ENCODE measurements at places on chromosomes 2 and 18.

DNA sequence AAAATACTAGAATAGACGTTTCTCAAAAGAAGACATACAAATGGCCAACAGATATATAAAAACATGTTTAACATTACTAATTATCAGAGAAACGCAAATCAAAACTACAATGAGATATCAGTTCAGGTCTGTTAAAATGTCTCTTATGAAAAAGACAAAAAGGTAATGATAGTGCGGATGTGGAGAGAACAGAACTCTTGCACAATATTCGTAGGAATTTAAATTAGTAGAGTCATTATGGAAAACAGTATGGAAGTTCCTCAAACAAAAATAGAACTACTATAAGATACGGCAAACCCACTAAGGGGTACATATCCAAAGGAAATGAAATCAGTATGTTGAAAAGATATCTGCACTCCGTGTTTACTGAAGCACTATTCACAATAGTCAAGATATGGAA, 167.5 kb upstream of the CWC22 start:
- no peak for DNase-seq

DNA sequence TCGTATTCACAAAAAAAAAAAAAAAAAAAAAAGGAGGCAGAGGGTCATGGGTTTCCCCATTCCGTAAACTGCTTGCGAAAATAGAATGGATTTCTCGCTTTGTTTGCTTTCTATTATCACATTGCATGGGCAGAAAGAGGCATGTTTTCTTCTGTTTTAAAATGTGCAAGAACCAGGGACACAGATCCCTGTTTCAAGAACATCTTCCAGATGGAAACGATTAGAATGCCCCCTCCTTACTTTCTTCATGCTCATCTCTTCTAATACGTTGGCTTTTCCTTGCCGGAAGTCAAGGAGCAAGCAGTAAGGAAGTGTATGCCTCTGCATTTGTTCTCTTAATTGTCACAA, 51.0 kb upstream of the ZNF516 start:
- no peak for DNase-seq

GRCh38 chr2:136225950-136226835, 108.2 kb upstream of the CXCR4 start:
- no peak for DNase-seq

DNA sequence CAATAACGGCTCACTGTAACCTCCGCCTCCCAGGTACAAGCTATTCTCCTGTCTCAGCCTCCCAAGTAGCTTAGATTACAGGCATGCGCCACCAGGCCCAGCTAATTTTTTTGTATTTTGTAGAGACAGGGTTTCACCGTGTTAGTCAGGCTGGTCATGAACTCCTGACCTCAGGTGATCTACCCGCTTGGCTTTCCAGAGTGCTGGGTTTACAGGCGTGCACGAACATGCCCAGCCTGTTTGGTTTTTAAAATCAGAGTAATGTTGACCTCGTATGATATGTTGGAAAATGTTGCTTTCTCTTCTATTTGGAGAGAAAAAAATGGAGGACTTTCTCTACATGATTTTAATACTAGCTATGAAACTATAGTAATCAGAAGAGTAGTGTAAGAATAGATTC, 386.2 kb downstream of the PTH2R start:
- DNase-seq: no peak

DNA sequence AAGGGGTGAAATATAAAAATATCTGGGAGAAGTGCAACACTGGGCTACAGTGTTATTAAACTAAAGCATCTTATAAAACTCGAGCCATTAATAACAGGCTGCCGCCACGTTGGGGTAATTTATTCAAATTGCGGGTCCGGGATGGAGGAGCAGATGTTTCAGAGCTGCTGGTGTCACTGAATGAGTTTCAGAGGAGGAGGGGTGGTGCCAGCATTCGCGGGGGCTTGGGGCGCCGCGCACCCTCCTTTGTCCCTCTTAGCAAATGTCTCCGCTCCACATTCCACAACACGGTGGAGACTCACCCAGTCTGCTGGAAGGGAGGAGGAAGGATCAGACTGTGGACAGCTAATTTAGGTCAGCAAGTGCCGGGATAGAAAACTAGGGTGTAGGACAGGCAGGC, 260.5 kb downstream of the CELF4 start:
- DNase-seq: no peak

GRCh38 chr18:4599312-4599711, 144.2 kb upstream of the DLGAP1 start:
- no peak for DNase-seq

GRCh38 chr2:165024199-165024598, 68.9 kb upstream of the SLC38A11 start:
- DNase-seq: no peak

- DNase-seq: peak; percentile 5
These were observed 1.0 kb downstream of the UBR3 start for GRCh38 chr2:169828141-169828811.

GRCh38 chr2:3840611-3841155, 137.3 kb downstream of the DCDC2C start:
- DNase-seq: no peak

DNA sequence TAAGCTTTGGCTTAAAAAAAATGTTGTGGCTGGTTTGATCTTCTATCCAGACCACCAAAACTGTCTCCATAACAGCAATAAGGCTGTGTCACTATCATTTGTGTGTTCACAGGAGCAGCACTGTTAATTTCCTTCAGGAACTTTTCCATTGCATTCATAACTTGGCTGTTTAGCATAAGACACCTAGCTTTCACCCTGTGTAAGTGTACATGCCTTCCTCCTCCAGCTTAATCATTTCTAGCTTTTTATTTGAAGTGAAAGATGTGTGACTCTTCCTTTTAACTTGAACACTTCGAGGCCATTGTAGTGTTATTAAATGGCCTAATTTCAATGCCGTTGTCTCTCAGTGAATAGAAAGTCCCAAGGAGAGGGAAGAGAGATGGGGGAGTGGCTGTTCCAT, 352.9 kb upstream of the VWC2L start:
- no peak for DNase-seq

GRCh38 chr18:59646963-59647307, 50.3 kb downstream of the CCBE1 start:
- DNase-seq: no peak

GRCh38 chr2:101473591-101473910, 1.4 kb downstream of the RFX8 start:
- no peak for DNase-seq

- no peak for DNase-seq
These were observed 685.4 kb upstream of the NRXN1 start for GRCh38 chr2:51717312-51717711.

- no peak for DNase-seq
These were observed 99.6 kb downstream of the TPGS2 start for GRCh38 chr18:36729197-36729596.

GRCh38 chr2:62029910-62030309, 124.4 kb downstream of the COMMD1 start:
- no peak for DNase-seq

DNA sequence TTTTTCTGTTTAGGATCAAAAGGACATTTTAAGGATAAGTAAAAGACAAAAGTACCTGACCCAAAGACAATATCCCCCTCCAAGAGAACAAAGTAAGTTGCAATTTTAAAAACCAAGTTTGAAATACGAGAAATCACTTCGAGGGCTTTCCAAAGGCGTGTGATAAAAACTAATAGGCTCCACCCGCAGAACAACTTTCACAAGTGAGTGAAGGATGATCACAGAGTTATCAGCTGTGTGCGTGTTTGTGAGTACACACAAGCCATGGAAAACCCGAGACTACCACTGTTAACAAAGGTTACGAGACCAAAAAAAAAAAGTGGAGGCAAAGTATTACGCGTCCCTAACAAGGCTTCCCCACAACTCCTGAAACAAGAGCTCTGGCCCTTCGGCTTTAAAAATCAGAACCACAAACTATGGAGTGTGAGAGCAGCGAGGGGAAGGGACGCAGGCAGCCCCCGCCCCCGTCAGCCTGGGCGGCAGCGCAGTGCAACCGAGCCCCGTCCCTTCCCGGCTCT, 719 bp downstream of the SMAD2 start:
- no peak for DNase-seq

DNA sequence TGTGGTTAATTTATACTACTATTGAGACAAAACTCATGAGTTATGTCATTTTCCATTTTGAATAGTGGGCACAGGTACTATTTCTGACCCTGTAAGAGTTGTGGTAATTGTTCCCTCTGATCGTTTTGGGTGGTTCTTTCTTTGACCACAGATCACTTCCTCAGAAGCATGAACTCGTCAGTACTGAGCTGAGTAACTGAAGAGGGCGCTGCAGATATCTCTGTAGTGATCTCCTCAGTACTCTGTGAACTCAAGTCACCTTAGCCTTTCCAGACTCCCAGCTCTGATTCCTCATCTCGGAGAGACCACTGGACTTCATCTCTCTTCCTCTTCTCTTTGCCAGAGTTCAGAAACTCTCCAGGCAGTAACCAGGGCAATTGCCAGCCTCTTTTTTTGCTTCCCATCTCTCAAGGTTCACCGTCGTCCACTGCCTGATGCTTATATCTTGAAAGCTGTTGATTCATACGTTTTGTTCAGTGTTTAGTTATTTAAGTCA, 9.4 kb upstream of the IL1RL1 start:
- DNase-seq: no peak

DNA sequence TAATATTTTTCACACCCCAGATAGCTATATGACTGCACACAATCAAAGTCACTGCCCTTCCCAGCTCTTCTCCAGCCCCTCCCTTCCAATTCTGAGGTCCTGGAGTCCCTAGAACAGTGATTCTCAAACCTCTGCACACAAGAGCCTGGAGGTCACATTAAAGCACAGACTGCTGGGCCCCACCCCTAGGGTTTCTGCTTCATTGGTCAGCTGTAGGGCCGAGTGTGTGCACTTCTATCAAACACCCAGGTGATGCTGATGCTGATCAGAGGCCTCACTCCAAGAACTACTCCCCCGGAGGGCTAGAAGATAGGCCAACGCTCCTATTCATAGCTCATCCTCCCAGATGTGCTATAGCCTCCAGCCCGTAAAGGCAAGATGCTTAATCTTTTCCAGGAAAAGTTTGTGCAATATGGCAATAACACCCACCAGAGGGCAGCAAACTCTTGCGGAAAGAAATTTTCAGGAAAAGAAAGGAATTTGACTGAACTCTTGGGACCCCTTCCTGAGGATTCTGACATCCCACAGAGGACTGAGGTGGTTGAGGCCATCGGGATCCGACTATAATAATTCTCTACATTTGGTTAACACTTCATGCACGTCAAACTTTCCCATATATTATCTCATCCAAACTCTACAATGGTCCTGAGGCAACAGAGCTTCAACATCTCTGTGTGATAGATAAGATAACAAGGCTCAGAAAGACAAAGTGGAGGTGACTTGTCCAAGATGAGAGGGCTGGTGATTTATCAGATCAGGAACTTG, 194.2 kb upstream of the PKDCC start:
- DNase-seq: no peak
